ENCODE measurements at places on chromosomes 4 and X. TPM values are rescaled to one million over a fixed set of nuclear protein-coding genes. Genes with fewer than 3 reads are reported as not detected.

GRCh38 chr4:179692222-179692621 is 2250.0 kb upstream of the AGA start:
- no peaks in the 10 kb centered on the region for H3K27me3 ChIP-seq
- no peaks in the 10 kb centered on the region for H3K4me1 ChIP-seq
- no peak overlapping the region for H3K4me3 ChIP-seq
- no peak for DNase-seq
- no peak overlapping the region for H3K27ac ChIP-seq

DNA sequence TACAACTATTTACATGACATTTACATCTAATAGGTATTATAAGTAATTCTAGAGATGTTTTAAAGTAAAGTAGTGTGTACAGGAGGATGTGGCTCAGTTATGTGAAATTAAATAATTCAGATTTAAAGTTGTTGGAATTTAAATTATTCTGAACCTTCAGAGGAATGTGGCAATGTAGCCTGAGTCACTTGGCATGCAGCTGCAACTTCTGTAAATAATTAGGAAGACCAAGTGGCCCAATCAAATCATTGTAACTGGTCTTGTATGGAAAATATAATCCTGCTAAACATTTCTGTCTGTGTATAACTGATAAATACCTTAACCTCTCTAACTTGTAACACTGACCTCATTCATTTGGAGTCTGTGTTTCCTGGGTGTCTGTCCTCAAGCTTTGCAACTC is 828.9 kb downstream of the GLUD2 start:
- H3K4me3 ChIP-seq = no peak overlapping the region
- no peaks in the 10 kb centered on the region for H3K36me3 ChIP-seq
- H3K27me3 ChIP-seq = no peaks in the 10 kb centered on the region
- no peak for DNase-seq
- no peak overlapping the region for H3K27ac ChIP-seq

- DNase-seq = no peak
- no peaks in the 10 kb centered on the region for H3K4me1 ChIP-seq
- H3K4me3 ChIP-seq = no peak overlapping the region
These were observed 9.9 kb downstream of the MXD4 start for GRCh38 chr4:2251795-2252529.

- H3K4me3 ChIP-seq = no peak overlapping the region
- H3K27ac ChIP-seq = no peak overlapping the region
- no peaks in the 10 kb centered on the region for H3K27me3 ChIP-seq
- DNase-seq = no peak
- H3K4me1 ChIP-seq = no peaks in the 10 kb centered on the region
These were observed 330.9 kb downstream of the ARHGAP24 start for GRCh38 chr4:85805891-85806290.

GRCh38 chr4:47486231-47486673 is 1.2 kb downstream of the ATP10D start:
- H3K27ac ChIP-seq = peak overlapping the region; percentile 92
- no peaks in the 10 kb centered on the region for H3K27me3 ChIP-seq
- H3K4me1 ChIP-seq = peaks cover 5% of the 10 kb centered on the region
- no peak for DNase-seq
- H3K4me3 ChIP-seq = peak overlapping the region; percentile 47

DNA sequence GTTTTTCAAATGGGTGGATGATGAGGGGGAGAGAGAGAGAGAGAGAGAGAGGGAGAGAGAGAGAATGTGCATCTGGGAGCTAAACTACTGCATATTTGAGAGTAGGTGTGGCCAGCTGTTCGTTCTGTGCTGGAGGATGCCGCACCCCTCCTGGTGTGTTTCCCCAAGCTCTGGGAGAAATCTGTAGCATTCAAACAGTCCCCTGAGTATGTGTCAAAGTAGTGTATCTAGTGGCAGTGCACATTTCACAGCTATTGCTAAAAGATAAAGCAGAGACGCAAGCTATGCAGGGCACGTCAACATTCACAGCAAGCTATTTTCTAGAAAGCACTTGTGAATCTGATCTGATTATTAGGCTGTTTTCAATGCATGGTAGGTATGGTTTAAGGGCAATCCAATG is 83.5 kb upstream of the LIMCH1 start:
- DNase-seq = peak; percentile 24
- H3K27me3 ChIP-seq = no peaks in the 10 kb centered on the region
- H3K27ac ChIP-seq = no peak overlapping the region
- no peak overlapping the region for H3K4me3 ChIP-seq
- no peaks in the 10 kb centered on the region for H3K4me1 ChIP-seq

GRCh38 chr4:182823576-182823975 is 93.6 kb downstream of the DCTD start:
- H3K27ac ChIP-seq = no peak overlapping the region
- no peaks in the 10 kb centered on the region for H3K4me1 ChIP-seq
- H3K27me3 ChIP-seq = no peaks in the 10 kb centered on the region
- no peaks in the 10 kb centered on the region for H3K36me3 ChIP-seq
- H3K4me3 ChIP-seq = no peak overlapping the region

GRCh38 chrX:143121477-143121876 is 95.7 kb downstream of the SPANXN4 start:
- H3K27me3 ChIP-seq = no peaks in the 10 kb centered on the region
- no peak overlapping the region for H3K27ac ChIP-seq
- no peak for DNase-seq
- no peaks in the 10 kb centered on the region for H3K4me1 ChIP-seq
- no peaks in the 10 kb centered on the region for H3K36me3 ChIP-seq

DNA sequence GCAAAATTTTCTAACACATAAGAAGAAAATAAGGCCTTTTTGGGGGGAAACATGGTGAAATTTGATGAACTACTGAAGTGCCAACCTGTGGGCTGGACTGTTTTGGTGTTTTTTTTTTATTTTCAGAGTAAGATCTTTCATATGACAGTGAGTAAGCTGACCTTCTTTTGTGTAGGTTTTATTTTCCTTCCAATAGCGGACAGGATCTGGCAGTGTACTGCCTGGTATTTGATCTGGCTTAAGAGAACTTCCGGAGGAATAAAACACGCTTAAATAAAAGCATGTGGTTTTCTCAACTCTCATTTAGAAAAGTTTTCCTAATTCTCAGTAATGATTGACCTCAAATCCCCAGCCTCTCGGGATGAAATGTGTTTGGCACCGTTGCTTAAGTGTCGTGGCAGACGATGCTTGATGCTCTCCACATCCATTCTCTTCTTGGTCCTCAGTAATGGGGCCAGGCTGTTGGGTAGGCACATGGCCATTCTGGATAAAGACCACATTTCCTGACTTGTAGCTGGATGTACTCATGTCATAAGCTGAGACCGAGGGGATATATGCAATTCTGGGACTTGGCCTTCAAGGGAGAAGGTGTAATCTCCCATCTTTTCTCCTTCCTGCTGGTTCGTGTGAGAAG is 65.6 kb upstream of the PDLIM3 start:
- no peak for DNase-seq
- H3K4me1 ChIP-seq = no peaks in the 10 kb centered on the region
- no peaks in the 10 kb centered on the region for H3K36me3 ChIP-seq
- H3K27ac ChIP-seq = no peak overlapping the region

DNA sequence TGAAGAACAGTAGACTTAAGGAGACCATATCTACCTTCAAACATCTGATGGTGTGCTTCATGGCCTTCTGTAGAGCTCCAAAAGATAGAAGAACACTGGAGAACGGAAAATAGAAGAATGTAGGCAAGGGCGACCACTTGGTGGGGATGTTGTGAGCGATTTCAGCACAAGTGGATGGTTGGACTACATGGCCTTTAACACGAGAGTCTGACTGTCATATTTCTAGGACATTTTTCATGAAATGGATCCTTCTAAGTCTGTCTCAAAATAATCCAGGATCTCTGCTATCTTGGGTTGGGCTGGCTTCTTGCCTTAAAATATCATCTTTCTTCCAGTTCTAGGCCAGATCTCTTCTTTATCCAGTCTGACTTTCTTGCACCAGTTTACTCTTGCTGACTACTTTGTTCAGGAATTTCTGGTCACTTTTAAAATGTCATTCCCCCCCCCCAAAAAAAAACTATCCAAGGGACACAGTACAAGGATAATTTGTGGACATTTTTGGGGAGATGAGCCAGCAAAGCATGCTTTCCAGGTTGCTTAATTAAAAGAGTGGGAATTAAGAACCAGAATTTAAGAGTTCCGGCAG is 1.2 kb upstream of the MID1IP1 start:
- H3K4me1 ChIP-seq = peaks cover 16% of the 10 kb centered on the region
- no peak overlapping the region for H3K4me3 ChIP-seq
- H3K27me3 ChIP-seq = no peaks in the 10 kb centered on the region
- H3K27ac ChIP-seq = no peak overlapping the region
- H3K36me3 ChIP-seq = no peaks in the 10 kb centered on the region

DNA sequence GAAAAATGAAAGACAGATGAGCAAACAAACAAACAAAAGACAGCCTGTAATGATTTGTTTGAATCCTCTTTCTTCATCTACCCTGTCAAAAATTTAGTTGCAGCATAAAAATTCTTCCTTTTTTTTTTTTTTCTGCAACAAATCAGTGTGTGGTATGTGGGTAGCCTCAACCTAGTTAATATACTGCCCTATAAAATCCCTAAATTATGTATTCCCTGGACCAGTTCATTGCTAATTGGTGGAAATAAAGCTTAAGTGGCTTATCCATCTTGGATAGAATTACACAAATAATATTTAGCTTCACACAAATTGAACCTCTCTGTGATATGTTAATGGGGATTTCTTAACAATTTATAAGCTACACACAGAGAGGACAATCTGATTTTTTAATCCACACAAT is 208.4 kb downstream of the NDST4 start:
- H3K27ac ChIP-seq = no peak overlapping the region
- H3K4me3 ChIP-seq = no peak overlapping the region
- H3K36me3 ChIP-seq = no peaks in the 10 kb centered on the region
- no peak for DNase-seq
- no peaks in the 10 kb centered on the region for H3K27me3 ChIP-seq

DNA sequence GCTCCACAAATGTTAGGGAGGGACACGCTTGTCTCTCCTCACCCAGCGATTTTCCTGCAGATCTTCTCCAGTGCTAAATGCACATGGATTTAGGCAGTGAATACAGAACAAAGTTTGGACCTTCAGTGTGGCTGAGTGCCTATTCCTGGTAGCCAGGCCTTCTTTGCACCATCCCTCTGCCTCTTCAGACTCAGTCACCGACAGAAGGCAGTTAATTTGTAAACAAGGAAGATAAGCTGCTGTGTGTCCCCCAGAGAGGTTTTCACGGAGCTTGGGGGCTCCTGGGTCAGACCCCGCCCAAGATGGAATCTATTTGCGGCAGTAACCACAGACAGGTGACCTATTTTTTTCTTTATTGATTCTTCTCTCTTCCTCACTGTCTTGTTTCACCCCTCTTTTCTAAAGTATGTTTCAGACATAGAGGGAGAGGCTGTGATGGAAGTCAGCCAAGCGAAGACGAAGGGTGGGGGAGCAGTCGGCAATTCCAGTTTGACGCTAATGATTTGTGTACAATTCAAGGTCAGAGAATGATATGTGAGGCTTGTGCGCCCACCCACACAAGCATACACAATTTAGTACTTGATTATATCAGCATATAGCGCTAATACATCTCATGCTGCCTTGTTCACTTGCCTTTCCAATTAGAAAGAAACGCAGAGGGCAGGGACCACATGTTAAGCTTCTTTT is 200.8 kb downstream of the MGST2 start:
- no peak overlapping the region for H3K4me3 ChIP-seq
- H3K27me3 ChIP-seq = no peaks in the 10 kb centered on the region
- no peak overlapping the region for H3K27ac ChIP-seq
- H3K4me1 ChIP-seq = no peaks in the 10 kb centered on the region
- DNase-seq = no peak

- no peaks in the 10 kb centered on the region for H3K4me1 ChIP-seq
- H3K27ac ChIP-seq = no peak overlapping the region
- no peaks in the 10 kb centered on the region for H3K27me3 ChIP-seq
- DNase-seq = no peak
These were observed 265.7 kb downstream of the CAMK2D start for GRCh38 chr4:113495790-113496189.

- no peaks in the 10 kb centered on the region for H3K36me3 ChIP-seq
- H3K4me1 ChIP-seq = peaks cover 10% of the 10 kb centered on the region
- no peak overlapping the region for H3K4me3 ChIP-seq
- no peaks in the 10 kb centered on the region for H3K27me3 ChIP-seq
These were observed 527.0 kb downstream of the RAB28 start for GRCh38 chr4:12957108-12957507.

- no peaks in the 10 kb centered on the region for H3K27me3 ChIP-seq
- H3K27ac ChIP-seq = no peak overlapping the region
- no peak for DNase-seq
- H3K4me3 ChIP-seq = no peak overlapping the region
These were observed 31.3 kb upstream of the ASMTL start for GRCh38 chrX:1483843-1484637.

- no peak overlapping the region for H3K27ac ChIP-seq
- H3K4me3 ChIP-seq = no peak overlapping the region
- H3K4me1 ChIP-seq = no peaks in the 10 kb centered on the region
- no peaks in the 10 kb centered on the region for H3K27me3 ChIP-seq
- DNase-seq = no peak
These were observed 510.9 kb downstream of the PPP4R3C start for GRCh38 chrX:26952213-26952612.

GRCh38 chr4:7399440-7400234 is 35.1 kb downstream of the PSAPL1 start:
- H3K4me1 ChIP-seq = peaks cover 8% of the 10 kb centered on the region
- H3K27ac ChIP-seq = no peak overlapping the region
- no peaks in the 10 kb centered on the region for H3K36me3 ChIP-seq
- no peaks in the 10 kb centered on the region for H3K27me3 ChIP-seq

DNA sequence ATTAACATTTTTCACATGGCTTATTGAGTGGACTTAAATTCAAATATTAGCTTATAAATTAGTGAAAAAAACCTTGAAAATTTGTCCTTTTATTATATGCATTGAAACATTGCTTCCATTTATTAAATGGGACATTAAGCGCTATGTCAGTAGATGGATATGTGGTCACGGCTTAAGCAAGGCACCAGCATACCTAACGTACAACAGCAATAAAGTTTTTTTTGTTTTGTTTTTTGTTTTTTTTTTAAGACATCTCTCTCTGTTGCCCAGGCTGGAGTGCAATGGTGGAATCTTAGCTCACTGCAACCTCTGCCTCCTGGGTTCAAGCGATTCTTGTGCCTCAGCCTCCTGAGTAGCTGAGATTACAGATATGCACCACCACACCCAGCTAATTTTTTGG is 31.6 kb downstream of the PGM2 start:
- H3K4me1 ChIP-seq = no peaks in the 10 kb centered on the region
- no peak overlapping the region for H3K27ac ChIP-seq
- no peaks in the 10 kb centered on the region for H3K27me3 ChIP-seq
- DNase-seq = no peak

GRCh38 chr4:71609167-71609566 is 174.7 kb downstream of the GC start:
- H3K4me1 ChIP-seq = peaks cover 18% of the 10 kb centered on the region
- H3K27me3 ChIP-seq = no peaks in the 10 kb centered on the region
- H3K4me3 ChIP-seq = no peak overlapping the region
- H3K36me3 ChIP-seq = no peaks in the 10 kb centered on the region
- DNase-seq = no peak

The SCD5 gene
- 19.2 TPM for total RNA-seq

The IL9R gene
- not detected for total RNA-seq

The RTL9 gene
- total RNA-seq = 2.9 TPM

The GUCY1A1 gene
- total RNA-seq = 41.2 TPM

The MAP9 gene
- total RNA-seq = 26.7 TPM

The GAGE2A gene
- not detected for total RNA-seq

The MEPE gene
- total RNA-seq = 0.07 TPM

The ARMCX1 gene
- 53.1 TPM for total RNA-seq

The PF4V1 gene
- not detected for total RNA-seq

Data from hepatocyte (in vitro differentiated cells).